ENCODE measurements at places on chromosomes 4 and X. TPM values are rescaled to one million over a fixed set of nuclear protein-coding genes. Genes with fewer than 3 reads are reported as not detected.
A peak's percentile ranks its signal among the peaks of the same experiment; 100 is the strongest.

- DNase-seq = peak; percentile 62
- H3K36me3 ChIP-seq = no peaks in the 10 kb centered on the region
- H3K4me1 ChIP-seq = no peaks in the 10 kb centered on the region
- no peak overlapping the region for H3K4me3 ChIP-seq
- H3K27me3 ChIP-seq = no peaks in the 10 kb centered on the region
Measured at GRCh38 chr4:186485561-186486062, 69.8 kb downstream of the MTNR1A start.

The MSMO1 gene
- total RNA-seq = 270 TPM

The TCEAL6 gene
- total RNA-seq = not detected

GRCh38 chr4:30721185-30722091 is 1.3 kb downstream of the PCDH7 start:
- DNase-seq = peak; percentile 78
- peaks cover 48% of the 10 kb centered on the region for H3K27me3 ChIP-seq
- H3K4me3 ChIP-seq = peak overlapping the region; percentile 47
- H3K4me1 ChIP-seq = peaks cover 5% of the 10 kb centered on the region
- no peak overlapping the region for H3K27ac ChIP-seq

DNA sequence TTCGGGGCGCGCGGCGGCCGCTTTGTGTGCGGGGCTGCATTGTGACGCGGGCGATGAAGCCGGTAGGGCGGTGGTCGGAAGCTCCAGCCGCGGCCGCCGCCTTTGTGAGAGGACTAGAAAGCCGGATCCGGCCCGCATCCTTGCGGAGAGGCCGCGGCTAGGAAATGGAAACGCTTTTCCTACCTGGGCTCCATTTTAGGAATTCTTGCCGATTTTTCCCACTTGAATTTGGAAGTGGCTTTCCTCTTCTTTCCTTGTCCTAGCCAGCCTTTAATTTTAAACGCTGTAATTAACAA is 708 bp downstream of the TMSB4X start:
- peak overlapping the region; percentile 63 for H3K4me3 ChIP-seq
- peaks cover 4% of the 10 kb centered on the region for H3K36me3 ChIP-seq
- H3K27me3 ChIP-seq = peaks cover 13% of the 10 kb centered on the region
- H3K27ac ChIP-seq = peak overlapping the region; percentile 98
- DNase-seq = no peak
- peaks cover 30% of the 10 kb centered on the region for H3K4me1 ChIP-seq

- H3K4me3 ChIP-seq = peak overlapping the region; percentile 63
- H3K27ac ChIP-seq = peak overlapping the region; percentile 90
- H3K4me1 ChIP-seq = peaks cover 15% of the 10 kb centered on the region
- H3K36me3 ChIP-seq = no peaks in the 10 kb centered on the region
Measured at GRCh38 chr4:186726426-186727168, 2.9 kb upstream of the FAT1 start.

- H3K27me3 ChIP-seq = no peaks in the 10 kb centered on the region
- no peak overlapping the region for H3K27ac ChIP-seq
- H3K4me3 ChIP-seq = no peak overlapping the region
- no peaks in the 10 kb centered on the region for H3K36me3 ChIP-seq
Measured at GRCh38 chrX:69100478-69100877, 64.8 kb downstream of the PJA1 start.

The DRP2 gene
- total RNA-seq = 0.08 TPM

DNA sequence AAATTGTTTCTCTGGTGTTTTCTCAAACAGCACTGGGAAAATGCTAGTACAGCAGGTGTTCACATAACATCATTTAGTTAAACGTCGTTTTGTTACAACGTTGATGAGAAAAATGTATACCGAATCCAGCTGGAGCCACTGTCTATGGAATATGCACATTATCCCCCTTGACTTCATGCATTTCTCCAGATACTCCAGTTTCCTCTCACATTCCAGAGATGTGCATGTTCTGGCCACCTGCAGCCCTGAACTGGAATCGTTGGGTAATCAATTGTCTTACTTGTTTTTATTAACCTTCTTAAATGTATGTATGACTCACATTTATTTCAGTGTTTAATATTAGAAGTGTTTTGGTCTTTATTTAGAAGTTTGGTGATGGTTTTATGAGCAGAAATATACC is 18.4 kb upstream of the ODAM start:
- no peaks in the 10 kb centered on the region for H3K36me3 ChIP-seq
- H3K4me1 ChIP-seq = no peaks in the 10 kb centered on the region
- H3K27me3 ChIP-seq = no peaks in the 10 kb centered on the region
- no peak overlapping the region for H3K27ac ChIP-seq
- no peak overlapping the region for H3K4me3 ChIP-seq
- no peak for DNase-seq
